ENCODE measurements at places on chromosomes 4 and X.

GRCh38 chr4:121796283-121796682 is 4.8 kb upstream of the EXOSC9 start:
- no peak for DNase-seq

GRCh38 chrX:39473812-39474211 is 623.9 kb downstream of the BCOR start:
- no peak for DNase-seq

- DNase-seq = no peak
These were observed 7.0 kb downstream of the STBD1 start for GRCh38 chr4:76313547-76313946.

- DNase-seq = no peak
These were observed 14.5 kb upstream of the DACH2 start for GRCh38 chrX:86133761-86134160.

- DNase-seq = no peak
These were observed 182.7 kb downstream of the ANK2 start for GRCh38 chr4:113232194-113232593.
